HTR-8/SVneo (cell line): ENCODE measurements at places on chromosomes 2 and 18.

- DNase-seq: no peak
Measured at GRCh38 chr18:46497129-46497528, 159.9 kb downstream of the LOXHD1 start.

DNA sequence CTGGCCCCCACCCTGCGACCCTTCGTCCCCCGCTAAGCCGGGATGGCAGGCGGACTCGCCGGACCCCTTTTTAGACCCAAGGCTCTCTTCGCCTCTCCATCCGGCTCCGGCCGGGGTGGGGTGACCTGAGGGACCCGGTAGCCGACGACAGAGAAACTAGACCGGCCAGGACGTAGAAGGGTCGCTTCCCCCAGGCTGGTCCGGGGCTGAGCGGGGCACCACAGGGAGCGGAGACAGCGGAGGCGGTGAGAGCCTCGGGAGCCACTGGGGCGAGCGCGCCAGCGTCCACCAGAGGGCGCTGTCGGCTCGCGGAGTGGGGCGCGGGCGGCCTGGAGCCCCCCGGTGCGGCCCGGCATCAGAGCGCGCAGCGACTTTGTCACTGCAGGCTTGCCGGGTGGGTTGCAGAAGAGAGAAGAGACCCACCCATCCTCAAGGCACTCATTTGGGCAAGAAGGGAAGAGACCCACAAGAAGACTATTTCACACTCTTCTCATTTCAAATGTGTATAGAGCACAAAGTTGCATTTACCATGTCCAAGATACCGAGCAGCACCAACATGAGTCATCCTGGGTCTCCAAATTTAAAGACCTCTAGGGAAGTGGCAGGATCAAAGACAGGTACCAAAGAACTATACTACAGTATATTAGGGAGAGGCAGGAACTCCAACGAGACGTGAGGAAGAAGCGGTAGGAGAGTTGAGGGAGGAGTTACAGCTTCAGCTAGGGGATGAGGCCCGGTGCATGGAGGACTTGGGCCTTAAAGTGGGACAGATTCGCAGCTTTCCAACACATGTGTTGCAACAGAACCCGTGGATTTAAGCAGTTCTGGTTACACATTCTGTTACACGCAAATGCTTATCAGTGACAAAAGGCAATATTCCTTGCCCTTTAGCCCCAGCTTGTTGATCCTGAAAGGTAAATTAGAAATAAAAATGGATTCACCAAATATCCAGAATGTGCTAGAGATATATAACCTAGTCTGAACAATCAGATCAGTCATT is 7.6 kb upstream of the PRKCE start:
- DNase-seq: peak; percentile 81

- DNase-seq: no peak
Measured at GRCh38 chr2:119691651-119692245, 12.7 kb downstream of the TMEM177 start.

DNA sequence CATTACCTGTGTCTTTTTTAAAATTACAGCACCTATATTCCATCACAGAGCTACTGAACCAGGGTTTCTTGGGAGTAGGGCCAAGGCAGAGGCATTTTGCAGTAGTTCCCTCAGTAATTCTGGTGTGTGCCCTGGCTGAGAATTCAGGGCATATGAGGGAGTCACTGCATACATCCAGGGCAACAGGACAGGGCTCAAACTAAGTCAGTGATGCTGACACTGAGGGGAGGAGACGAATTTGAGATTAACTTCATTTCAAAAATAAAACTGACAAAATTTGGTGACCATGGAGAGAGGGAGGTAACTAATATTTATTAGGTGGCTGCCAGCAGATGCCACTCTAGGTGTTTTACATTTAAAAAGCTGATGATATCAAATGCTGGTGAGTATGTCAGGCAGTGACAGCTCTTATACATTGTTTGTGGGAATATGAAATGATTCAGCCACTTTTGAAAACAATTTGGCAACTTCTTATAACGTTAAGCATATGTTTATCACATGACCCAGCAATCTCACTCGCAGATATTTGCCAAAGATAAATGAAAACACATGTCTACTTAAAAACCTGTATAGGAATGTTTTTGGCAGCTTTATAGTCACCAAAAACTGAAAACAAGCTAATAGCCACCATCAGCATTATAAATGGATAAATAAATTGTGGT is 20.3 kb downstream of the STRADB start:
- no peak for DNase-seq

- DNase-seq: peak; percentile 21
Measured at GRCh38 chr2:53422979-53423378, 344.6 kb upstream of the CHAC2 start.

GRCh38 chr2:58221909-58222308 is 19.2 kb downstream of the FANCL start:
- DNase-seq: no peak

- DNase-seq: no peak
Measured at GRCh38 chr2:220220009-220220408, 592.6 kb downstream of the SLC4A3 start.

GRCh38 chr2:43184339-43184895 is 42.0 kb downstream of the ZFP36L2 start:
- DNase-seq: no peak
